ENCODE measurements at places on chromosomes 6 and 20.

DNA sequence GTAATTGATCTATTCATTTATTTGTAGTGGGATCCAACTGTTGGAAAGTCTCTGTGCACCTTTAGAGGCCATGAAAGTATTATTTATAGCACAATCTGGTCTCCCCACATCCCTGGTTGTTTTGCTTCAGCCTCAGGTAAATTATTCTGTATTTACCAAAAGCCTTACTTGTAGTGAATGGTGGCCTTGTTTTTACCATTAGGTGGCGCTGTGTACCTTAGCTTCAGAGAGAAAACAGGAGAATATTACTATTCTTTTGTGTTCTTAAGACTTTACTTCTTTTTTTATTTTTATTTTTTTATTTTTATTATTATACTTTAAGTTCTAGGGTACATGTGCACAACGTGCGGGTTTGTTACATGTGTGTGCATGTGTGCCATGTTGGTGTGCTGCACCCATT lies 23.7 kb downstream of the PEX7 start:
- H3K27me3 ChIP-seq: no peaks in the 10 kb centered on the region
- no peaks in the 10 kb centered on the region for H3K36me3 ChIP-seq
- peaks cover 4% of the 10 kb centered on the region for H3K4me1 ChIP-seq
- peak; percentile 85 for DNase-seq
- no peak overlapping the region for H3K27ac ChIP-seq
- no peak overlapping the region for H3K4me3 ChIP-seq

GRCh38 chr6:52161689-52162438 lies 24.3 kb upstream of the IL17A start:
- DNase-seq: no peak
- no peaks in the 10 kb centered on the region for H3K27me3 ChIP-seq
- no peaks in the 10 kb centered on the region for H3K4me1 ChIP-seq
- H3K4me3 ChIP-seq: no peak overlapping the region
- no peaks in the 10 kb centered on the region for H3K36me3 ChIP-seq

GRCh38 chr6:40407239-40407638 lies 179.9 kb downstream of the LRFN2 start:
- H3K36me3 ChIP-seq: no peaks in the 10 kb centered on the region
- H3K4me1 ChIP-seq: no peaks in the 10 kb centered on the region
- H3K27me3 ChIP-seq: no peaks in the 10 kb centered on the region
- no peak overlapping the region for H3K27ac ChIP-seq

DNA sequence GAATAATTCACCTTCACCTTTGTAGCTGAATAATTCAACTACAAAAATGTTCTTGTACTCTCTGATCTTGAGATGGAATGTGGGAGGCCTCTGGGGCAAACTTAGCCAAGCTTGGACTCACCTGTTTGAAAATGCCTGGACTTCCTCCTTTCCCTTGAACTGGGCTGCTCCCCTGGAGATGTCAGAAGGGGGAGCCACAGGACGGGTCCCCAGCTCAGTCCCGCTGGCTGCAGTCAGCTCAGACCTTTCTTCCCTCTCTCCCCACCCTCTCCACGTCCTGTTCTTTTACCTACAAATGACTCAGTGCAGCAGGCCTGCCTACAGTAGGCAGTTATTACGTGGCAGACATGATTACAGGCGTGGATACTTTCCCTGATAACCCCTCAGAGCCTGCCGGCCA lies 131.5 kb upstream of the RALGAPA2 start:
- DNase-seq: no peak
- no peaks in the 10 kb centered on the region for H3K4me1 ChIP-seq
- H3K4me3 ChIP-seq: no peak overlapping the region
- H3K27ac ChIP-seq: no peak overlapping the region
- H3K27me3 ChIP-seq: no peaks in the 10 kb centered on the region

DNA sequence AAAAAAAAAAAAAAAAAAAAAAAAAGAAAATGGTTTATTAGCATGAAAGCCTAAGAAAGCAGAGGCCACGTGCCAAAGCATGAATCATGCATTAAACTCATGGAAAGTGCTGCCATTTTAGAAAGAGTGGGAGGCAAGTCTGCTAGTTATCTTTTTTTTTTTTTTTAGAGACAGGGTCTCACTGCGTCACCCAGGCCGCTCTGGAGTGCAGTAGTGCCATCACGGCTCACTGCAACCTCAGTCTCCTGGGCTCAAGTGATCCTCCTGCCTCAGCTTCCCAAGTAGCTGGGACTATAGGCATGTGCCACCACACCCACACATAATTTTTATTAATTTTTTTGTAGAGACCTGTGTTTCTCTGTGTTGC lies 5.2 kb downstream of the VWA7 start:
- no peaks in the 10 kb centered on the region for H3K36me3 ChIP-seq
- H3K27me3 ChIP-seq: no peaks in the 10 kb centered on the region
- peaks cover 3% of the 10 kb centered on the region for H3K4me1 ChIP-seq
- no peak overlapping the region for H3K27ac ChIP-seq

GRCh38 chr20:50308513-50309279 lies 118.1 kb downstream of the CEBPB start:
- no peaks in the 10 kb centered on the region for H3K27me3 ChIP-seq
- H3K27ac ChIP-seq: no peak overlapping the region
- no peak for DNase-seq

DNA sequence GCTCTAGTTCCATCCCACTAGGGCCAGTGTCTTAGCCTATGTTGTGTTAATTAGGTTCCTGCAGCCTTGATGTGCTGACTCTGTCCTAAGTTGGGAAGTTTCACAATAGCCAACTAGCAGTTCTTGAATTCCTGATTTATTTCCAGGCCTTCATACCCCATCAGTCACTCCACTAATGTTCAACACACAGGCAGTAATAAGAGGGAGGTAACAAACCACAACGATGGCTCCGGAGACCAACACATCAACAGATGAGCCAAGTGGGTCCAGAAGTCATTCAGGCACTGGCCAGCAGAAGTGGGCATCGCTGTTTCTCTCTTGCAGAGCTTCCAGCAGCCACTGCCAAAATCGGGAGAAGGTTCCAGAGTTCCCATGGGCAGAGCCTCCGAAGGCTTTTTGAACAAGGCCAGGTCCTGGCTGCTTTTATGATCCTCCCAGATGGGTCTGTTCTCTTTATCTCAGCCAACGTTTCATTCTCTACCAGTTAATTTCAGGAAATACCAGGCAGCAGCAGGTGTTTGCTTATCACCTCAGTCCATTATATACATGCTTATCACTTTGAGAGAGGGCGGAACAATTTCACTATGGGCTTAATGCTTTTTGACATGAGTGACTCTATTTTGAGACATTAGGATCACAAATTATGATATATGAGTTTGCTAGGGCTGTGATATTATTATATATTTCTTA lies 48.5 kb upstream of the NOP56 start:
- no peak for DNase-seq
- H3K27ac ChIP-seq: no peak overlapping the region
- H3K4me3 ChIP-seq: no peak overlapping the region
- H3K27me3 ChIP-seq: no peaks in the 10 kb centered on the region
- peaks cover 5% of the 10 kb centered on the region for H3K4me1 ChIP-seq

DNA sequence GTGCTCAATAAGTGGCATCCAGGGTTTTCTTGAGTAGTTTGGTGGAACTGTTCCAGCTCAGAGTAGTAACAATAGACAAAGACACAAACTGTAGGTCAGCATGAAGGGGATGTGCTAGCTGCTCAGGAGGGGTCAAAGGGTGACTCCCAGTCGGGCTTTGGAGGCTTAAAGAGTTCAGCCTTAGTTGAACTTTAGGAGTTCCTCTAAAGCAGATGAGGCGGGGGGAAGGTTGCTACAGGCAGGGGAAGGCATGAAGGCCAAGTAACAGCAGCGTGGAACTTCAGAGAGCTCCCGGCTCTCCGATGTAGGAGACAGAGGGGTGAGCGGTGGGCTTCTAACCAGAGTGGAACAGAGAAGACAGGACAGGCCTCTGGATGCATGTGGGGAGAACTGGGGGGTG lies 115.5 kb upstream of the CD93 start:
- H3K27me3 ChIP-seq: no peaks in the 10 kb centered on the region
- H3K4me3 ChIP-seq: no peak overlapping the region
- no peak for DNase-seq
- peaks cover 16% of the 10 kb centered on the region for H3K4me1 ChIP-seq
- no peak overlapping the region for H3K27ac ChIP-seq

Data from Karpas-422 (cell line).